ENCODE measurements at places on chromosomes 12 and 14.

GRCh38 chr14:48275301-48275700, 599.9 kb upstream of the MDGA2 start:
- no peak for DNase-seq

DNA sequence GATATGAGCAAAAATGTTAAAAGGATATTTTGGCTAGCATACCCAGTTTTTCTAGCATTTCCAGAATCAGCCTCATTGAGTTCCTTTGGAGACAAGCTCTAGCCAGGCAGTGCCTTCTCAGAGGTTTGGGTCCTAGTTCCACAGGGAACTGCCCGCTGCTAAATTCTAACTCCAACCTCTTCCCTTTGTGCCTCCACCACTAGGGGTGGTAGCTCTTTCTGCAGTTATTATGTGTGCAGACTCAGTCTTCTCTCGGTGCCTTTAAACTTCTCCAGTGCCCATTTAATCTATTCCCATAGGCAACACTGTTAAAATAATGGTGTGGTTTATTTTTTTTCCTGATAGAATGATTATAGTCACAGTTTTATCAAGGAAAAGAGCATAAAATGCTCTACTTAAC, 21.5 kb upstream of the SLC25A3 start:
- DNase-seq, result no peak

GRCh38 chr14:91173221-91173670, 59.4 kb downstream of the DGLUCY start:
- DNase-seq, result peak; percentile 90

GRCh38 chr12:10362828-10363657, 26.8 kb downstream of the KLRK1 start:
- DNase-seq, result no peak

DNA sequence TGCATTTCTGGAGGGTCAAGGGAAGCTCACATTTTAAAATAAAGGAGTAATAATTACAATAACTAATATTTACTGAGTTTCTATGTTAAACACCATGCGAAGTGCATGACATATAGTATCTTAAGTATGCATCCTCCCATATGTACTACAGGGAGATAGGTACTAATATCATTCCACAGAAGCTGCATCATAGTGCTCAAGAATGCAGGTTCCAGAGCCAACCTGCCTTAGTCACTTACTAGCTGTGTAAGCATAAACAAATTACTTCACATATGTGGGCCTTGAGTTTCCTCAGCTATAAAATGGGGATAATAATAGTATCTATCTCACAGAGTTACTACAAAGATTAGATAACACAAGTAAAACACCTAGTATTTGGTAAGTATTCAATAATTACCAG, 18.3 kb downstream of the ARMH4 start:
- DNase-seq, result no peak
